ENCODE measurements at places on chromosomes 12 and 14.

DNA sequence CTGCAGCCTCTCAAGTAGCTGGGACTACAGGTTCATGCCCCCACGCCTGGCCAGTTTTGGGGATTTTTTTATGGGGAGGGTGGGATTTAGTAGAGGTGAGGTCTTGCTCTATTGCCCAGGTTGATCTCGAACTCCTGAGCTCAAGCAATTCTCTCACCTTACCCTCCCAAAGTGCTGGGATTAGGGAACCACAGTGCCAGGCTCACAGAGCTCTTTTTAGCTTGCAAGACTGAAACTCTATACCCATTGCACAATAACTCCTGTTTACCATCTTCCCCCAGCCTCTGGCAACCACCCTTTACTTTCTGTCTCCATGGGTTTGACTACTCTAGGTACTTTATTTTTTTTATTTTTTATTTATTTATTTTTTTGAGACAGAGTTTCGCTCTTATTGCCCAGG, 25.7 kb upstream of the CDK17 start:
- no peak for DNase-seq

DNA sequence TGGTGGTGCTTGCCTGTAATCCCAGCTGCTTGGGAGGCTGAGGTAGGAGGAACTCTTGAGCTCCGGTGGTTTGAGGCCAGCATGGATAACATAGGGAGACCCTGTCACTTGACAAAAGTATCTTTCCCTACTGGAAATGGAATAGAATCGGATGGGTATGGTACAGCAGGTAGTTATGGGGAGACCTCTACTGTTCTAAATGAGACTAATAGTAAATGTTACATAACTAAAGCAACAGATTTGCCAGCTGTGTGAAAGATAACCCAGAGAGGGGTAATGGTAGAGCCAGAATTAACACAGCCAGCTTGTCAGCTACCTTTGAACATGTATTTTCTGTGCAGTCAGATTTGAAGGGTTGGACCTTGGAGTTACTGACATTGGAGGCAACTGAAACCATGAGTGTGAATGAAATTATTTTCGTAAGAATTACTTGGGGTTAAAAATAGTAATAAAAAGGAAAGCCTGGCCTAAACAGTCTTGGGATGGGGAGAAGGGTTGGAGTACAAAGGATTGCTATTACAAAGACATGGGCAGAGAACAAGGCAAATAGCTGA, 21.7 kb upstream of the NUP107 start:
- no peak for DNase-seq

GRCh38 chr14:97538749-97539410, 741.7 kb downstream of the VRK1 start:
- no peak for DNase-seq

DNA sequence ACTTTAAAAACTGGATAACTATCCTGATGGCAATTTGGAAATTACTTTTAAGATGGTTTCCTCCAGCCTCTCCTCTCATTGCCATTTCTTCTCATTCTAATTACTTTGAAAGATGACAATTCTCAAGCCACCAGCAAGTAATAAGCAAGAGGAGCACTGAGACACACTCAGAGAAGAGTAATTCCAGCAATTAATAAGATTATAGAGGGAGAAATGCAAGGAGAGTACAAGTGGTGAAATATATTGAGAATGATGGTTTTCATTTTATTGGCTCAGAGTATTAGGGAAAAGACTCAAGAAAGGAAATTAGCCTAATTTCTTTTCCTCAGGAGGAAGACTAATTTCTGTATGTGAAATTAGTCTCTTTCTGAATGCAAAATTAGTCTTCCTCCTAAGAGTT, 20.5 kb upstream of the MSRB3 start:
- no peak for DNase-seq

GRCh38 chr12:109539508-109539907, 33.8 kb downstream of the MMAB start:
- no peak for DNase-seq

- peak; percentile 60 for DNase-seq
Observed at GRCh38 chr14:94548999-94549985, 11.9 kb upstream of the SERPINA4 start.

DNA sequence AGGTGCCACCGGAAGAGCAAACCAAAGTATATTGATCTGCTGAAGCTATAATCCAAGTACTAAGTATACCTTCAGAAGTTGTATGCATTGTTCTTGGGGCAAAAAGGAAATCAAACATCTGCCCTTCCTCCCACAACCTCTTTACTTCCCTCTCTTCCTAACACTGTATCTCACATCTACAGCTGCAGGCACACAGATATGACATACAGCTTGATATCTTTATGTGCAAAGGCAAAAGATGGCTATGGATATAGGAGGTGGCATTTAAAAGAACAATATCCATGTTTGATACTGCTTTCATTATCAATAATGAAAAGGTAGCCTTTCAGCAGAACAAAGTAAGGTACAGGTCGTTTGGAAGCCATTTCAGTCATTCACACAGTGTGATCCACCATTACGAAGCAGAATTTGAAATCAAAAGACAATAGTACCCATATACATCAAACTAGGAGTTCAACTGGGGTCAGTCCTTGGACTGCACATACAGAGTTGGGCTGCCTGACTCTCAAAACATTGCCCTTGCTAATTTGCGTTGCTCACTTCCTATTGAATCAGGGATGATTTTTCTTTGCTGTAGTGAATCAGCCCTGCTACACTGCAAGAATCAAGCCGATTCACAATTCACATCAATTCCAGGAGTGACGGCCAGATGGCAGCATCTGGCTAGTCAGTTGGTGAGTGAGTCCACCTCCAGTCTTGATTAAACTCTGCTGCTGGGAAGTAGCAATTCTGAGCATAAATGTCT, 8.9 kb downstream of the ANG start:
- DNase-seq, result peak; percentile 73

DNA sequence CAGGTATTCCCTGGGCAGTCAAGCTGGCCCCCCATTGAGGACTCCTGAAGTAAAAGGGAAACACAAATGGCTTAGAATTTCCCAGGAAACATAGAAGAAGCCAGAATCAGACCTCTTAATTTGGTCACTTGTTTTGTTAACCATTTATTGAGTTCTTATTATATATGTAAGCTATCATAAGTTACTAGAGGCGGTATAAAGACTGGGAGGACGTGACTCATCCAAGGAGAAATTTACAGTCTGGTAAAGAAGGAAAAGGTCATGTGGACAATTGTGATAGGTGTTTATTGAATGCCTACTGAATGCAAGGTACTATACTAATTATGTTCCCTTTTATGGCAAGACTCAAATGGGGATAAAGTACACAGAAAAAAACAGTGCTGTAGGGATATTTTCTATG, 146.7 kb downstream of the DYRK2 start:
- no peak for DNase-seq

GRCh38 chr12:41983856-41984255, 160.8 kb downstream of the GXYLT1 start:
- no peak for DNase-seq

DNA sequence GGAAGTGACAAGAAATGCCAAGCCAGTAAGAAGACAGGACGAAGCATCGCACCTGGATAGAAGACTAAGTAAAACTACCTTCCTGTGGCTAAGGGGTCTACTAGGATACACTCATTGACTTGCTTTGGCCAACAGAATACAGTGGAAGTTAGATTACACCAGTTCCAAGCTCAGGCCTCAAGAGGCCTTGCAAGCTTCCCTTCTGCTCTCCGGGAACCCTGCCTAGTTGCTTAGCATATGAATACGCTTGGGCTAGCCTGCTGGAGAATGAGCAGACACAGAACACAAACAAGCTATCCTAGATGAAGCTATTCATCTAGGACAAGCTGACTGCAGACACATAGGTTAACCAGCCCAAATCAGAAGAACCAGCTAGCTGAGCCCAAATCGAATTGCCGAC, 97.0 kb downstream of the DPF3 start:
- DNase-seq, result no peak

- DNase-seq, result peak; percentile 34
Observed at GRCh38 chr12:1534748-1535147, 59.6 kb downstream of the FBXL14 start.

DNA sequence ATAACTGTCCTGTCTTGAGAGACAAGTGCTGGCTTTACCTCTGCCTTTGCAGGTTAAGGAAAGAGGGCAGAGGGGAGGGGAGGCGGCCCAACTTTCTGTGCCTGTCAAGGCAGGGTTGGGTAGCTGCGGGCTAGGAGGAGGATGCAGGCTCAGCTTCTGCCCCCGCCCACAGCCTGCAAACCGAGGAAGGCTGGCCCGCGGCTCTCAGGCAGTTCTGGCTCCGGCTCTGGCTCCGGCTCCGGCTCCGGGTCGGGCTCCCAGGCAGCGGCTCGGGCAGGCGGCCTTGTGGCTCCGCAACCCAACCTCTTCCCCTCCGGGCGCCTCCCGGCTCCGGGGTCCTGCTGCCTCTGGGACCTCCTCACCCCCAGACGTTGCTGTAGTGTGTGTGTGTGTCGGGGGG, 92.9 kb downstream of the TMEM30B start:
- no peak for DNase-seq

GRCh38 chr14:68902357-68902756, 76.7 kb downstream of the ACTN1 start:
- DNase-seq, result no peak

- no peak for DNase-seq
Observed at GRCh38 chr14:104953097-104953496, 25.1 kb downstream of the AHNAK2 start.

- DNase-seq, result no peak
Observed at GRCh38 chr14:69904246-69904645, 25.0 kb downstream of the SMOC1 start.

DNA sequence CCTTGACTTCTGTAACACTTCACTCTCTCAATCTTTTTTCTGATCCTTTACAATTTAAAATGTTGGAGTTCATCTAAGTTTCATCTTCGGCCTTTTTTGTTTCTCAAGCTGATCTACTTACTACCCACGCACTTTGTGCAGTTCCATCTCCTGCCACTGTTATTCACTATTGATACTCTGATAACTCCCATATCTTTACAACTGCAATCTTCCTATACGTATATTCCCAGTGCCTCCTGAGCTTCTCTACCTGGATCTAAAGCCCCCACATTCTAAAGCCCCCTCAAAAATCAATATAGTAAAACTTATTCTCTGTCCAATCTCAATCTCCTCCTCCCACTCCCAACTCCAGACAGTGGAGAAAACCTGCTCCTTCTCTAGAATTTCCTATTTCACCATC, 5.9 kb downstream of the ATG2B start:
- no peak for DNase-seq

DNA sequence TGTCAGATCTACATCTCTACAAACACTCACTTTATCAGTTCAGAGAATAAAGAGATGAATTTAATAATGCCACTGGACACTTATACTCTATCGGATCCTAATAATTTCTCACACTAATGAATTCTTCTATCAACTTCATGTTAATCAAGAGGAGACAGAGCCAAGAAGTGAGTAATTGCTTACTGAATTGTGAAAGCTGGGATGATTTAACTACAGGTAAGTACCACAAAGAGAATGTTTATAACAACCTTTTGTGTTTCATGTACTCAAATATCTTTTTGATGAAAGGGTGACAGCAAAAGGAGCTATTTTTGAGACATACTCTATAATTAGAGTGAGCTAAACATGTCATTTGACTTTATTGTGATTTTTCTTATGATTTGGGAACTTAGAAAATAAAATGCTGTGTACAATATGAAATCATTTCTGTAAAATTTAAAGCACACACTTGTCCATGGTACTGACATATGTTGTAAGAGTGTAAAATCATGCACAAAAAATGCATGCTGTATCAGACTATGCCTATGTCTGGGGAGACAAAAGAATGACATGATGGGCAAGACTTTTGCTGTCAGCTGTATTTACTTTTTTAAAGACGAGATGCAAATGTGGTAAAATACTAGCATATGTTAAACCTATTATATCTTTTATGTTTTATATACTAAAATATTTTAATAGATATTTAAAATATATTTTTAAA, 361.2 kb downstream of the CCER1 start:
- DNase-seq, result no peak

DNA sequence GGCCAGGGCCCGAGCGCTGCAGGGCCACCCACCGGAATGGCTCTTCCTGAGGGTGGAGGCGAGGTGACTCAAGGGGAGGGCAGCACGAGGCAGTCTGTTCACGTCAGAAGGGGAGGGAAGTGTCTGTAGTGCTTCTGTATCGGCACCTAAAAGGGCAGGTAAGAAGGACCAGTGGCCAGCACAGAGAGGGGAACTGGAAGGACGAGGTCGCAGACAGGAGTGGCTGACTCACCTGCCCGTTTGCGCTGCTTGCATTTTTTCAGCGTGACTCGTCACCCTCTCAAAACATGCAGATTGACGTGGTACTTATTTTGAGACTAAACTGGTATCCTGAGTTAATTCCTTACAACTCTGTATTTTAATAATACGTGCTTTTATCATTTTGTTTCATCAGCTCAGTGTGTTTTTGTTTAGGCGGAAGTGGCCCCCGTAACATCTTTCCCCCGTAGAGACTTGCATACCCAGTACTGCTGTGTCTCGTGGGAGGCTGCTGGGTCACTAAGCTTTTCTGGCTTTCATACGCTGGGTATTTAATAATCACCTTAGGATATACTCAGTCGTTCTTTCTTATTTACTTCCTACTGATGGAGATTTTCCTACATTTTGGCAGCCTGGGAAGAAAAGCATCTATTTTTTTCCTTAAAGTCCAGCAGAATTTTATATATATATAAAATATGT, 26.4 kb downstream of the SFSWAP start:
- no peak for DNase-seq

- no peak for DNase-seq
Observed at GRCh38 chr12:109768901-109769670, 55.5 kb downstream of the FAM222A start.

DNA sequence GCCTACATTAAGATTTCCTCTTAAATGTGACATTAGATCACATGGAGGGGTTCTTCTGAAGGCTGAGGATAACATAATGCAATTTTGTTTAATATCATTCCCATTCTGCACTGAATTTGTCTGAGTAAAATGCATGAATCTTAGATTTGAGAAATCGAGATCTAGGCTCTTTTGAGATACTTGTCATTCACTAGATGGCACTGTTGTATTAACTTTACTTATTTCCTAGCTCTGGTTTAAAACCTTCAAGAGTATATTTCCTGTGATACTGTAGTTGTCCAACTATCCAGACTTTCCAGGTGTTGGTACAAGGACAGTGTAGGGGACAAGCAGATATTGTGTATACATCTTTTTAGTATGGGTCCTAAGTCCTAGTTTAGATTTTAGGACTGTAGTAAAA, 91.7 kb upstream of the SEL1L start:
- DNase-seq, result peak; percentile 40

- DNase-seq, result no peak
Observed at GRCh38 chr12:52622349-52622748, 4.0 kb upstream of the KRT73 start.

- DNase-seq, result peak; percentile 84
Observed at GRCh38 chr14:67680121-67680602, 5.7 kb upstream of the VTI1B start.

- DNase-seq, result no peak
Observed at GRCh38 chr12:109440851-109441490, 36.1 kb downstream of the KCTD10 start.

DNA sequence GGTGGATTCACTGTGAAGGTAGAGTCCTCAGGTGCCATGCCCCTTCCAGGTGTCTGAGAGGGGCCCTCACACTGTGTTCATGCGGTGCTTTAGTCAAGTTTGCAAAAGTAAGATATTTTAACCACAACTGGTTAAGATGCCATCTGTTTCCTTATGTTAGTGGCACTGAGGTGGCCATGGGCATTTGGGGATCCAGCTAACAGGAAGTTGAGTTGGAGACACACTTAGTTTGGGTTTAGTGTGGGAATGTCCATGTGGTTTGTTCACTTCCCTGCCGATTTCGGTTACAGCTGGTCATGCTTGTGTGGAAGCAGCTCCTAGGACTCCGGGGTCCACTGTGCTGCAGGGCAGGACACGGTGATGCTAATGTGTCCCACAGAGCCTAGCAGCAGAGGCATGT, 17.3 kb upstream of the ABHD12B start:
- no peak for DNase-seq

- no peak for DNase-seq
Observed at GRCh38 chr14:68983191-68983590, 4.1 kb upstream of the ACTN1 start.
